ENCODE measurements at places on chromosomes 2 and 18.

DNA sequence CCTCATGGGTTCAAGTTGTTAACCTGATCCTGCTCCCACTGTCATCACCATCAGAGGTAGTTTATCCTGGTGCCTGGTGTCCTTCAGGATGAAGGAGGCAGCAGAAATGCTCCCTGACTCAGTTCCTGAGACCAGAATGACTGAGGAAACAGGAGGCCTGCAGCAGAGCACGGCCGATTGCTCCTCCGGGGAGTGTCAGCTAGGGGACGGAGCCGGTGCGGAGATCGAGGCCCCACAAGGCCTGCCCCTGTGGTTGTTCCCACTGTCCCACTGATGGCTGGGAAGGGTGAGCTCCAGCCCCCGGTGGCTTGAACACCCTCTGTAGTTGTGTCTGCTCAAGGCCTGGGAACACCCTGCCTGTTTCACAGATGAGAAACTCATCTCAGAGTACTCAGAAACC lies 45.6 kb downstream of the SH3BP4 start:
- DNase-seq = no peak

DNA sequence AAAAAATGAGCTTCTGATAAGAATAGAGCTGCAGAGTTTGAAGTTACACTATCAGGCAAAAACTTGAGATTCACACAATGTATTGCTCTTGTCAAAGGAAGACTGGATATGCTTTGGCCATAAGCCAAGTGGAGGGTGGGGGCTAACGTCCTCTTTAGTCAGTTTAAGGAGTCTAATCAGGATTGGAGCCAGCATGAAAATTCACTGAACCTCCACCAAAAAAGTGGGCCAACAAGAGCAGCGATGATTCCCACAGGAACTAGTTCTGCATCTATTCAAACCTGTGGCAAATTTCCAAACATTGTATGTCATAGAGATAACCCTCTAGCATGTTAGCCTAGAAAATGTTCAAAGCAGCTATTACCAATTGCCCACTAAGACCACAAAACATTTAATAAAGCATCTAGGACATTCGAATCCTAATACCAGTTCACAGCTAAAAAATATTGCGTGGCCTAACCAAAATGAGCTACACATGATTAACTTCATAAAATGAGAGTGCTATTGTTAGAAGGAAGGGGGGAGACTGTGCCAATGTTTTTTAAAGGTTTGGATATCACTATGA lies 43.5 kb upstream of the TMEM247 start:
- no peak for DNase-seq

GRCh38 chr2:120346667-120347358 lies 877 bp downstream of the INHBB start:
- peak; percentile 40 for DNase-seq

DNA sequence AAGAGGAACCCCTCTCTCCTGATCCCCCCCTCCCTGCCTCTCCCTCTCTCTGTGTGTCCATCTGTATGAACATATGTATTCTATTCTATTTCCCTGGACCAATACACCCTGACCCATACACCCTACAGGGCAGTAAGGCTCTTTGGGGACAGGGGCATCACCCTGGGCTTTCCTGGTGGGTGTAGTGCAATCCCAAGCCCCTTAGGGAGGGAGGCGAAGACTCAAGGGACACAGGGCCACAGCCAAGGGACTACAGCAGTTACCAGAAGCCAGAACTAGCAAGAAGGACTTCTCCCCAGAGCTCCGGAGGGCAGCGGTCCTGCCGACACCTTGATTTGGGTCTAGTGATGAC lies 214.2 kb upstream of the RAB6C start:
- DNase-seq = no peak

GRCh38 chr2:166184789-166185188 lies 57.0 kb upstream of the SCN1A start:
- no peak for DNase-seq

DNA sequence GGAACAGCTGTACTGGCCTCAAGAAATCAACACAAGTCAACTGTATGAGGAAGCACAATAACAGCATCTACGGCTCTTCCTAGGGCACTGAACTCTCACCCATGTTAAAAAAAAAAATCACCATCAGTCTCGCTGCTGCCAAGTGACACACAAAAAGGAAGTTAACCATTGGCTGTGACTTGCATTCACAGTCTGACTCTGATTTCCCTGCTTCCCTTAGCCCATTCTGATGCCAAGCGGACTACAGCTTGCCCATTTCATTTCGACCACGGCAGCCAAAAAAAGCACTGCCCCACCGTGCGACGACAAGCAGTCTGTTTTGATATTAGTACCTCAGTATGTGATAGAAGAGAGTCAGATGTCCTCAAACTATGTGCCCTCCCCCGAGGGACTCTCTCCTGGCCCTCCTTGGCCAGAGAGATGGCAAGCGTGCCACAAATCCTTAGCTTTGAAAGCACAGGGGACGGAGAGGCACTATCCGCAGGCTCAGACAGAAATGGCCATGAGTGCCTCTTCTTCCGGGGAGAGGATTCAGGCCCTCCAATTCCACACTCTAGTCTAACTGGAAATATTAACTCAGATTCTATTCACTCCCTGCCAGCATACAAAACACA lies 250.0 kb downstream of the TCF4 start:
- DNase-seq = no peak

DNA sequence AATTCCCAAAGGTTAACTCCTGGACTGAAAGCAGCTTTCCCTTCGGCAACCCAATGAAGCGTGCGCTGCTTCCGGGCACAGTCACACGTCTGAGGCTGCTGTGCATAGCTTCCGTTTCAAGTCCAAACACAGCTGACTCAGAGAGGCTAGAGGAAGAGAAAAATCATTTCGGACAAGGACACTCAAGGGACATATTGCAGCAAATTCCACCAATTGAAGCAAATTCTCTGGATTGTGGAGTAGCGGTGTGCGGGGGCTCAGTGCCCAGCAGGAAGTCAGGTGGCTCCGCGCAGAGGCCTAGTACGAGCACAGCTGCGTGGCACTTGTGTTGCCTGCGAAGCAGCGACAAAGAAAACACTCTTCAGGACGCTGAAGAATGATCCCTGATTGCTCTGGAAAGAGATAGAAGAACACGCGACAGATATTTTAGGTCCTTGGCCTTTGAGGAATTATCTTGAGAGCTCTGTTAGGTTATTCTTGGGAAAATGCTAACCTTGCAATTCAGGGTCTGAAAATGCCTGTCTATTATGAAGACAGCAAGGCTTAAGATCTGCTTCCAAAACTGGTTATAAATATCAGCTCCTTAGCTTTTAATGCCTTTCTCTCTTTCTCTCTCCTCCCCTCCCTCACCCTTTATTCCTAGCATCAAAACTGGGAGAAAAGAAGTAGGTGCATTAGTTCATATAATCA lies 352.6 kb upstream of the DLGAP1 start:
- no peak for DNase-seq

- no peak for DNase-seq
Measured at GRCh38 chr2:179899666-179900065, 38.3 kb upstream of the ZNF385B start.

DNA sequence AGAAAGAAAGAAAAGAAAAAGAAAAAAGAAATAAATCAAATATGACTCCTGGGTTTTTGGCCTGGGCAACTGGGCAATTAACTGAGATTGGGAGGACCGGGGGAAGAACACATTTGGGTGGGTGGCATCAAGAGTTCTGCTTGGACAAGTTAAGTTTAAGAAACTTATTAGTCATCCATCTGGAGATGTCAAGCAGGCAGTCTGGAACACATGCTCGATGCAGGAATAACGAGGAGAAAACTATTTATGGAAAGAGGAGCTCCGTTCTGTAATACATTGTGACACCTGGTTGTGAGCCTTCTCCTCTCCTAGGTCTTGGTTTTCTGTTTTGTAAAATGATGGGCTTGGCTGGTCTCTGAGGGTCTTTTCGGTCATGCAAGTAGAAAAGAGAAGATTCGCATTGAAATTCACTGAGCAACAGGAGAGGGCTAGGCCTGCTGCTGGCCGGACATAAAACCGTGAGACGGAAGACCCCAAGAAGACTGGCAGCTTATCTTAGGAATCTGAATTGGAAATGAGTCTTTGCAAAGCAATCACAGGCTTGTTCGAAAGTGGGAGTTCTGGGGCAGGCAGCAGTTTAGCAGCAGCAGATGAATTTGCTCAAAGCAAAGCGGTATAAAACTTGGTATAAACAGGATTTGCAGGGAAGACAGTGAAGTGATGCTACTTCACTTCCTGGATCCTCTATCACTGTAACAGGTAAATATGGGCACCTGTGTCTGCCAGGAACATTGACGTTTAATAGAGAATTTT lies 51.4 kb downstream of the E2F6 start:
- DNase-seq = no peak

- no peak for DNase-seq
Measured at GRCh38 chr2:13818002-13818401, 814.5 kb upstream of the LRATD1 start.

- no peak for DNase-seq
Measured at GRCh38 chr2:72127401-72128058, 20.1 kb downstream of the CYP26B1 start.

DNA sequence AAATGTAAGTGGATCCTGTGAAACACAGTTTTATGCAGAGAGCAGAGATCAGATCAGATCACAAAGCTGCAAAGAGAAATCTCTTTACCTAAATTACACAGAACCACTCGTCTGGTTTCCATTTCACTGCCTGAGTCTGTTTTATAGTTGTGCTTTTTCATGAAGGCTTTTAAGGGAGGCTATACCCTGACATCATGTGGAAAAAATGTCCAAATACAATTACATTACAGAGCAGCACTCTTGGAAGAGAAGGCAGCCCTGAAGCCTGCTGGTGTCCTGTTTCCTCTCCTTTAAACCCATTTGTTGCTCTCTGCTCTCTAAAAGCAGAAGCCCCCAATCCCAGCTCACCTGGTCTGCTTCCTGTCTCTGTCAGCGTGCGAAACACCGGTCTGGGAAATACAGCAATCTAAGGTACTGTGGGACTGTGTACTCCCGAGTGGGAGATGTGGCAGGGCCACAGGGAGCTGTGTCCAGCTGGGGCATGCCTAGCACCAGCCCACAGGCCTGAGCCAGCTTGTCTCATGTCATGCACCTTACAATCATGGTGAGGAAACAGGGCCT lies 24.8 kb upstream of the ZFP36L2 start:
- no peak for DNase-seq

DNA sequence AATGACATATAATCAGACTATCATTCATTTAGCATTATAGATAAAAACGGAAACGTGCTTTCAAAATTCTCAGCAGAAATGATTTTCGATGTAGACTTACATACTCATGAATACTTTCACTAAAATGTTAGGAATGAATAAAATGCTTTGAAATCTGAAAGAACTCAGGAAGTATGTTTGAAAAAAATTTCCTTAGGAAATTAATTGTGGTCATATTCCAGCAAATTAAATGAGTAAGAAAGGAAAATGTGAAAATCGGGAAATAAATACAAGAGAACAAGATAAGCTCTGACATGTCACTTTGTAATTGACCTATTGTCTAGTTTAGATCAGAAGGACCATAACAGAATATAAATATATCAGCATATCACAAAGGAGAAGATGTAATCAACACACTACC lies 981.0 kb upstream of the CDH2 start:
- no peak for DNase-seq

DNA sequence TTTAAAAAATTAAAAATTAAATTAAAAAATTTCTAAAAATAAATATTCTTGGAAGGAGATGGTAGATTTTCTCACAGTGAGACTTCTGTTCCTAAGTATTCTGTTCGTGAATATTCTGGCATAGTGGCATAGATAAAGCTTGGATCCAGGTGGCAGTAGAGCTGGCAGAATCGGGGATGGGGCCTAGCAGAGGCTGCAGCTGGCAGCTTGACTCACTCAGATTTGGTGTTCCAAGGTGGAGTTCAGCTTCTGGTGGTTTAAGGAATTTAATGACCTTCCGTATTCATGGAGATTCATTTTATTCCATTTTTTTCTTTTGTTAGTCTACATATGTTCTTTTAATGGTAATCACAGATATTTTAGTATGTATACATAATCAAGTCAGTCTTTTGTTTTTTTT lies 19.9 kb downstream of the ARMC9 start:
- DNase-seq = no peak

GRCh38 chr18:26771524-26771923 lies 94.0 kb downstream of the AQP4 start:
- no peak for DNase-seq

DNA sequence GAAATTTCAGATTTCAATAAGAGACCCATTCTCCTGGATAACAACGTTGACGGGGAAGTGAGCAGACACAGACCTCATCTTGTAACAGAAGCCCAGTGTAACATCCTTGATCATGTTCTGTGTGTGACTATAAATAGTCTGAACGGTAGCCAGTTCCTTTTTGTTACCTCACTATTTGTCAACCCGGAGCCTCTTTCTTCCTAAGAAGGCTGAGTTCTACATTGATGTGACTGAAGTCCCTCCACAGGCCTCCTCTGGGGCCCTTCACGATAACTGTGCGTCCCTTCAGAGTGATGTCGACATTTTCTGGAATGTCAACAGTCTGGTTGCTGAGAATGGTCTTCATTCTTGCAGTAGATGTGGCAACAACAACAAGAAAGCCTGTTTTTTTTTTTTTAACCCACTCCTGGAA lies 6.3 kb upstream of the PLEKHM3 start:
- no peak for DNase-seq

- DNase-seq = no peak
Measured at GRCh38 chr2:143513081-143513480, 383.9 kb downstream of the ARHGAP15 start.

- DNase-seq = no peak
Measured at GRCh38 chr2:221235941-221236340, 336.2 kb downstream of the EPHA4 start.

GRCh38 chr2:101612019-101612418 lies 85.5 kb upstream of the MAP4K4 start:
- DNase-seq = no peak

- no peak for DNase-seq
Measured at GRCh38 chr2:137183206-137183898, 418.0 kb downstream of the THSD7B start.

GRCh38 chr2:28420722-28421121 lies 28.1 kb downstream of the FOSL2 start:
- no peak for DNase-seq

DNA sequence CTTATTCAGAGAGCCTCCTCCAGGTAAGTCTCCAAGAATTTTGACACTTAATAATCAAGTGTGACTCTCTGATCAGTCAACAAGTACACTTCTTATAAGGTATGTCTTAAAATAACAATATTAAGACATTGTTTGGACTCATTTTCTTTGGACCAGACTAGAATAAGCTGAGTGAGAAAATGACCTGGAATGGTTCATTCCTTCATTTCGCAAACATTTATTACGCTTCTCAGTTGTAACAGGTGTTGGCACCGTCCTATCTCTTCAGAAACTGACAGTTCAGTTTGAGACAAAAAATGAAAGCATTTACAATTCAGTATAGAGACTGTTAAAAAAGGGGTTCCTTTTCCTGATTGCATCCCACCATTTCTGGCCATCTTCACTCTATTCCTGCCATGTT lies 46.6 kb downstream of the TSPYL6 start:
- DNase-seq = no peak

DNA sequence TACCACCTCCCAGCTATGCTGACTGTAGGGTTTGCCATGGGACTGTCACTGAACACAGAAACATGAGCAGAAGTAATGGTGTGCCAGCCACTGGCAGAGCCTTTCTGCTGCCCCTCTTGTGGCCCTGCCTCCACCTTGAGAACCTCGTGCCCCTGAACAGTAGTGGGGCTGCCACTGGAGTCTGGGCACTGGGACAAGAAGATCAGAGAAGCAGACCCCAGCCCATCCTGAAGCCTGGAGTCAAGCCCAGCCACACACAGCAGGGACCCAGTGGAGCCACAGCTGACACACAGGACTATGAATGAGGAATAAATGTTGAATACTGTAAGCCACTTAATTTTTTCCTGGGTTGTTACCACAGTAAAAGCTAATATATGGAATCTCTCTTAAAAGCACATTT lies 159.6 kb downstream of the NCKAP5 start:
- DNase-seq = no peak

- DNase-seq = no peak
Measured at GRCh38 chr2:224716201-224716600, at the start of gene CCDC195. TSS of gene CCDC195 (minus strand) at chr2:224716365. CDS start at chr2:224716365, 0 bp downstream.

Measured in activated naive CD8-positive, alpha-beta T cell treated with anti-CD3 and anti-CD28 coated beads, Interleukin-2, amount 10 ng/mL, durations not matched to agents 7 days and 5 days (primary cell).